ENCODE measurements at places on chromosomes 11 and 22.

- DNase-seq: peak; percentile 36
Observed at GRCh38 chr11:13668957-13669521, 571 bp downstream of the FAR1 start.

DNA sequence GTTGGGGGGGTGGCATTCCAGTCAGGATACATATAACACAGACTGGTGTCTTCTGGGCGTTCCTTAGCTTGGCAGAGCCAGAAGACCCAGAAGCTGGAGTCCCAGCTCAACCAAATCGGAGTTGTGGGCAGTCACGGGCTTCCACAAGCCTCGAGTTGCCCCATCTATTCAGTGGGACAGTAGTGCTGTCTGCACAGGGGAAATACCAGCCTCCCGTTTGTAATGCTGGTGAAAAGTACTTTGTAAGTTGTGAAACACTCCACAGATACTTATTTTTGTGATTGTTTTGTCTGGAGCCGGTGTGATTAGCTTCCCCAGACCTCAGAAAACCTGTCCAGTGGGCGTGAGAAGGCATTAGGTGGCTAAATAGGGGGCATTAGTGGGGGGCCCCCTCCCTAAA lies 13.6 kb downstream of the DGKZ start:
- no peak for DNase-seq

DNA sequence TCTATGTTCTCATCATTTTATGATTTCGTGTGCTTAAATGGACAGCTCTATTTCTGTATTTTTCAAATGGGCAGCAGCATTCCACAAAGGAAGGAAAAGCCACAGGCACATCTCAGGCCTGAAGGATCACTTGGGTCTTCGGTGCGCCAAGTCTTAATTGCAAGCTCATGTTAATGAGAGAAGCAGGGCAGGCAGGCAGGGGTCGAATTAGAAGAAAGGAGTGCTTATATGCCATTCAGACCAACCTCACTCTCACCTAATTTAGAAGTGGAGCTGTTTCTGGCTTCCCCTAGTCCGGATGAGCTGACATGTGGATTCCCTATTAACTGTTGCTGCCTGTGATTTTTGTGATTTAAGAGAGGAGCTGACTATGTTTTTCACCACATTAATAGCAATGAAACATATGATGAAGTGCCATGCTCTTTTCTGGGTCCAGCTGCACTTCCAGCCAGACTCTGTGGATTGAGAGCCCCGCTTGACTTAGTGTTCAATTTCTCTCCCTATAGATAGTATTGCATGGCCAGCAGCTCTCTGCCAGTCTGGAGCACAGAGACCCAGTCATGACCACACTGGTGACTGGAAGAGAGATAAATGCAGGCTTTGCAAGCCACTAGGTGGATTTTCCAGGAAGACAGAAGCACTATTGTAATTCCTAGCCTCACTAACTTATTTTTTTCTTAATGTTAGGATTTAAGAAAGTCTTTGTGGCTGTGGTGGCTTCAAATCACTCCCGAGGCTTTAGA lies 373.9 kb upstream of the FAT3 start:
- DNase-seq: no peak

DNA sequence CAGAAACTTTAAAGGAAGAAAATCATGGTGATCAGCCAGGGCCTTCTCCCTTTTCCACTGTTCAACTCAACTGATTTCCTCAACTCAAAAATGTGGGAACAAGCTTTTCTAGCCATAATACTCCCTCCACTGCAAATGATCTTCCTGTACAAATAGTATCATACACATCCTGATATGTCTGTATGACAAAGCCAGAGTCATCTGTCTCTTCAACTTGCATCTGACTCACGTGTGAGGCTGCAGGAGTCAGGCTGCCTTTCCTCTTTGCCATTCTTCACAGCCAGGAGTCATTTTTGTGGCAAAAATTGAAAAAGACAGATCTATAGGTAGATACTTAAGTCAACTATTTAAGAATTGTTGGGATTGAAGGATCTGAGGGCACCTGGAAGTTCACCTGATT lies 13.3 kb downstream of the PATZ1 start:
- DNase-seq: no peak

DNA sequence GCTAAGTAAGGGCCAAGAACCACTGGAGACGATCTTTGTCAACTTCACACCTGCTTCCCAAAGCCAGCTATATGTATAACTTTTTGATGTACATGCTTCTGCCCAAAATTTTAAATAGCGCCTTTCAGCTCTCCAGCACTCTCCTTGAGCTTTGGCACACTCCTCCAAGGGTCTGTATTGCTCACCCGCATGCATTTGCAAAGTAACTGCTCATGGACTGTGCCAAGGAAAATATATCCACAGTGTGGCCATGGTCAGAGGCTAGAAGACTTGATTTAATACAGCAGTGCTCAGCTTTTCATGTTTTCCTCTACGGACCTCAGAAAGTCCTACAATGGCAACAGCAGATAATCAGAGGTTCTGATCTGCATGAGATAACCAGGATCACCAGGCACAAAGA lies 550.1 kb downstream of the SOX6 start:
- DNase-seq: no peak

DNA sequence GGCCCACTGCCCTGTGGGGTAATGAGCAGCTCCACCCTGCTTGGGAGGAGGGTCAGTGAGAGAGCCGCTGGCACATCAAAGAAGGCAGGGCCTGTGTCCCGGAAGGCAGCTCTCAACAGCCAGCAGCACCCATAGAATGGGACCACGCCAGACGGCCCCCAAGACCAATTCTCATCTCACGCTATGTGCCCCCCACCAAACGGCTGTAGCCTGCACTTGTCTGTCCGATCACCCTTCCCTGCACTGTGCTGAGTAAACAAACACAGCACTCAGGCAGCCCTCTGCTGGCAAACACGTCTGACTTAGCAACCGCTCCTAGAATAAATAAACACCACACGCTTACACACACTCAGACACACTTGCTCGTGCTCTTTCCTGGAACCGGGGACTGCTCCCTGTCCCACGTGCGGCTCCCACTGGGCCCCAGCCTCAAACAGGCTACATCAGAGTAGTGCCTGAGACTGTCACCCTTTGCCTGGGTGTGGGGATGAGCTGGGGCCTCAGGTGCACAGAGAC lies 53.2 kb upstream of the CDON start:
- no peak for DNase-seq

DNA sequence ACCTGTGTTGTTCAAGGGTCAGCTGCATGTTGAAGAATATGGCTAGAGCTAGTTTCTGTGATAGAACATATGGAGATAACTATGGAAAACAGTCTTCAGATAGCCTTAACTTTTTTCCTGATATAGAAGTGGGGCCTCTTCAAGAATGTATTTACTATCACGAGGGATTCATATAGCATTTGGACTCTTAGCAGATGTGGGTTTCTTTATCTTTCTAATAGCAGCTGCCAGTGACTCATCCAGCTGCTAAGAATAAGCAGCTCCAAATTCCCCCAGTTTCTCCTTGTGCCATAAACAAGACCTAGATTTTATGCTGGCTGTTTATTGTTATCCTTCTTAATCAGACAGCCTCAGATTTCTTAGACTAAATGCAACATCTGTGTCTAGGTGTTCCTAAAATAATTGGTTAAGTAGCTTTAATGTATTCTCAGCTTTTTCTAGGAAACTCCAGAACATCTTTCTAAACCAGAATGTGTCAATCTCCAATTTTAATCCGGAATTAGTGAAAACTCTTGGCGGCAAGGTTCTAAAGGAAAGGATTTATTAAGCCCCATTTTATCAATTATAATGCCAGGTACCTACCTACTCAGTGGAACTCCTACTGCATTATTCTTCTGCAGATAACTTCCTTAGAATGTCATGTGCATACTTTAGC lies 119.8 kb downstream of the CSTPP1 start:
- no peak for DNase-seq

DNA sequence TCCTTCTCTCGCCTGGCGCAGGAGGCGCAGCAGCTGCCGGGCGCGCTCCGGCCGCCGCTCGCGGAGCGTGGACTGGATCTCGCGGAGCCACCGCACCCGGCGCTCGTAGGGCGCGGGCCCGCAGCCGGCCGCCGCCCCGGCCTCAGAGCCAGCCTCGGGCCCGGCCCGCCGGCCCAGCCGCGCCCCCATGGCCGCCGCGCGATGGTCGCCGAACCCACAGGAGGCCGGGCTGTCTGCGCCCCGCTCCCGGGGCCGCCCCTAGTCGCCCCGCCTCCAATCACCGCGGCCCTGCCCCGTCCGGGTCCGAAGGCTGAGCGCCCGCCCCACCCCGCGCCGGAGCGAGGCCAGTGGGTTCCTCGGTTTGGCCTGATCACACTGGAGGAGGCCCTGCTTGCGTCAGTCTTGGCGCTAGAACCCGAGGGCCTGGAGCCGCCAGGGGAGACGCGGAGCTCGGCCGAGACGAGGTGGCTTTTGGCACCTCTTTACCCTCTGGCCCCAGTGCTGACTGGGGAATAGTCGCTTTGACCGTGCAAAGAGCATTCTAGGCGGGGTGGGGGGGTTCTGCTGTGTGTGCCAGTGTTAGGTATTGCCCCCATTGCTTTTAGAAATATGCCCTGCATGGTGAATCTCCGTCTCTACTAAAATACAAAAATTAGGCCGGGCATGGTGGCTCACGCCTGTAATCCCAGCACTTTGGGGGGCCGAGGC lies at the start of gene LRRC75B:
Gene LRRC75B (minus strand): TSS at position 223 of the 708 bp plus-strand sequence. CDS start 34 bp downstream, at position 189.
- no peak for DNase-seq

DNA sequence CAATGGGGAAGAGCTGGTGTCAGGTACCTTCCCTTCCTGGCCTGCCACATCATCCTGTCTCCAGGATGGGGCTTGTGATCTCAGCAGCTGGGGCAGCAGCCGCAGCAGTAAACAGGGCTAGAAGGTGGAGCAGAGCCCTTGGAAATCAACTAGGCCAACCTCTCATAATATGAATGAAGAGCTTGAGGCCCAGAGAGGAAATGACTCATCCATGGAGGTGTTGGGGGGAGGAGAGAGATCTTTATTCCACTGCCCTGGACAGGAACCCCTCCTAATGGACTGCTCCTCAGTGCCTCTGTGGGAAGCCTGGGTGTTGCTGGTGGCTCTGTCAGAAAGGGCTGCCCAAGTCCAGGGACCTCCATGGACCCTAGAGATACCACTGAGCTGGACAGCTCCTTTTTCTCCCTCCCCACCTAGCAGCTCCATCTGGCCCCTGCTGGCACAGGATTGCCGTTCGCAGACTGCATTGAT lies 111.8 kb downstream of the OSBP2 start:
- DNase-seq: no peak

DNA sequence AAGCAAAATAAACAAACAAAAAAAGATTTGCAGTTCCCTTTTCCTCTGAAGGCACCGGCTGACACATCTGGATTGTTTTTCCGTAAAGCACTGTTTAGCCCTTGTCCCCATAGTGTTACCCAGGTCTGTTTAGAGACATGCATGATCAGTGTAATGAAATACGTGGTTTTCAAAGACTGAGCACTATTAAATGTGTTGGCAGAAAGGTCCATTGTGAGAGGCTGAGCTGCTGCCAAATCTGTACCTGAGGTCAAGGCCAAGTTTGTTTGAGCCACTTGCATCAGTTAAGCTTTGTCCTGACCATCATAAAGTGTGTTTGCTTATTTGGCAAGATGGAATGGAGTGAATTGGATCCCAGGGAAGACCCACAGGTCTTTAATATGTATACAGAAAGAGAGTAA lies 26.3 kb downstream of the CTR9 start:
- DNase-seq: no peak

GRCh38 chr11:109731451-109731850 lies 309.5 kb downstream of the C11orf87 start:
- no peak for DNase-seq

DNA sequence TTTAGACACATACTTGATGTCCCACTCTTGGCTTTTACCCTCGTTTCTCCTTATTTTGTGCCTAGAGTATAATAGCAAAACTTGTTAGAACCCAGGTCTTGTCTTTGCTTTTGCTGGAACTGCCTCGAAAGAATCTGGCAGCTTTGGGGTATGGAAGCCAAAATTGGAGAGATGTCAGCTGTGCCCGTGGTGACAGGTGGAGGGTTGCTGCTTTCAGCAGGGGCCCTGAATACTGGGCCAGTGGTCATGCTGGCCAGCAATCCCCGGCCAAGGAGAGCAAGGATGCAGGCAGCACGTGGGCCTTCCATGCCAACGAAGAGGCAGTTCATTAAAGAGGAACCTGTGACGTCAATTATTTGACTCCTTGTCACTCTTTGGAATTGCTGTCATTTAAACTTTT lies 181.1 kb downstream of the HIPK3 start:
- no peak for DNase-seq

DNA sequence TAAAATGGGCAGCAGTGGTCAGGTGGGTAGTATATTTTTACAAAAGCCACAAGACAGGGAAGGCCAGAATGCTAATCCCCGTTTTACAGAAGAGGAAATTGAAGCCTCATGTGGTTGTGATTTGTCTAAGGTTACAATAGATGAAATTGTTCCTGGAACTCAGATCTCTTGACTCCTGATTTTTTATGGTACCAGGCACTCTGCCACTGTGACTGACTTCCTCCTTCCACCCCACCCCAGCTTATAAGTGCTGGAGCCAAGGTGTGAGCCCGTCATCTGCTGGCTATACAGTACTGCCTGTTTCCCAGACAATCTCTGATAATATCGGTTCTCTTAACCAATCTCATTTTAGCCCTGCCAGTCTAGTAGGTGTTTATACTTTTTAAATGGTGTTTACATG lies 1.9 kb downstream of the SLC5A1 start:
- DNase-seq: no peak

DNA sequence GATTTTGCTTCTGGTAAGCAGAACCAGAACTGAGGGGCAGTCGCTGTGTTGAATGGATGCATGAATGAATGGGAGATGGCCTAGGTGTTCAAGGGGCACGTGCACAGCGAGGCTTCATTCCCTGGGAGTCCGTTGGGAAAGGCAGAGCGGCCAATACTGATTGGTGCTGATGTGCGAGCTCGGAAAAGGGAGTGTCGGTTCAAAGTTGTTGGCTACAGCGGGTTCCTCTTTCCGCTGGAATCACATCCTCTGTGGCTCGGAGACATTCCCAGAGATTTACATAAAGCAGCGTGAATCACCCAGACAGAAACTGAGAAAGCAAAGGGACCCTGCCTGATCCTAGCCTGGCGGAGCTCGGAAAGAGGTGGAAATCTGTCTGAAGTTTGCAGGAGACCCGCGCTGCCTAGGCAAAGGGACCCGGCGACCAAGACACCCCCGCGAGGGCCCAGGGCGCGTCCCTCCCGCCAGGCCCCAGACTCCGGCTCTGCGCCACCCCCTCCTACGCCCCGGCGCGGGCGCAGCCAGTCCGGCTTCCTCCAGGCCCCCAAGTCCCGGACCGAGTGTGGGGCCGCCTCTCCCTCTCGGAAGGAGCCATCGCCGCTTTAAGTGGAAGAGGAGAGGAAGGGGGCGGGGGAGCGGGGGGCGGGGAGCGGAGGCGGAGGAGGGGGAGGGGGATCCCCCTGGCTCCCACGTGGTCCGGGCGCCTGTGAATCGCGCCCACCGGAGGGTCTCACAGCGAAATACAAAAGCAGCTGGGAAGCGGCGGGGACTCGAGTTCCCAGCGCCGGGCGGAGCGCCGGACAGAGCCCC lies at the start of gene FJX1:
Gene FJX1 (plus strand): TSS at position 774 of the 810 bp plus-strand sequence. CDS start 177 bp downstream, outside the sequence.
- DNase-seq: no peak

DNA sequence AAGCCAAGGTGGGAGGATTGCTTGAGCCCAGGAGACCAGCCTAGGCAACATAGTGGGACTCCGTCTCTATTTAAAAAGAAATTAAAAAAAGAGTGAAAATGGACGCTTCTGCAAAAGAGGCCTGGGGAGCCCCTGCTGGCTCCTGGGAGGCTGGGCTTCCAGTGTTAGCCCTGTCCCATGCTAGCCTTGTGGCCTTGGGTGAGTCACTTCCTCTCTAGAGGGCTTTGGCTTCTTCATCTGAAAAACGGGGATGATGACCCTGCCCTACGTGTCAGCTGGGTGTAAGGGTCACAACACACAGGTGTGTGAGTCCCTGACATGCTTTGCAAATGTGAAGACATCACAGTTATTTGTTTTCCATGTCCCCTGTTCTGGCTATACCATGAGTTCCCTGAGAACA lies 32.8 kb downstream of the FAM227A start:
- DNase-seq: no peak
